Stimulated activated CD4-positive, alpha-beta T cell treated with anti-CD3 and anti-CD28 coated beads, Interleukin-1b, Interleukin-23, amount 100 ng/mL, for 1 hour (primary cell): ENCODE measurements at places on chromosomes 7 and 10.
A peak's percentile ranks its signal among the peaks of the same experiment; 100 is the strongest.

DNA sequence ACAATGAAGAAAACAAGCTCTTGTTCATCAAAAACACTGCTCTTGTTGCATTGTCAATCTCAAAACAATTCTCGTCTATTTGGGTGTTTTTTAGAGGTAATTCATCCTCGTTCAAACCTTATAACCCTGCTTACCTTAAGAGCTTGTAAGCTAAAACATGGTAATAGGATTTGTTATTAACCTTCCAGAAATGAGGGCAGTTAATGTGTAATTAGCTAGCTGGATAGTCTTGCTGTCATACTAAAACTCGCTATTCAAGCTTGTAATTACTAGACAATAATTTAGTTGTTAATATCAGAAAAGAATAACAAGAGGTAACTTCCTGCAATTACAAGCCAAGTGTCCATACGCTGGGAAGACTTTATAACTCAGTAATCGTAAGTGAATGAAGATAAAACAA lies 101.6 kb downstream of the UBE2H start:
- no peak for DNase-seq

- no peak for DNase-seq
Measured at GRCh38 chr7:86431761-86432160, 211.9 kb upstream of the GRM3 start.

DNA sequence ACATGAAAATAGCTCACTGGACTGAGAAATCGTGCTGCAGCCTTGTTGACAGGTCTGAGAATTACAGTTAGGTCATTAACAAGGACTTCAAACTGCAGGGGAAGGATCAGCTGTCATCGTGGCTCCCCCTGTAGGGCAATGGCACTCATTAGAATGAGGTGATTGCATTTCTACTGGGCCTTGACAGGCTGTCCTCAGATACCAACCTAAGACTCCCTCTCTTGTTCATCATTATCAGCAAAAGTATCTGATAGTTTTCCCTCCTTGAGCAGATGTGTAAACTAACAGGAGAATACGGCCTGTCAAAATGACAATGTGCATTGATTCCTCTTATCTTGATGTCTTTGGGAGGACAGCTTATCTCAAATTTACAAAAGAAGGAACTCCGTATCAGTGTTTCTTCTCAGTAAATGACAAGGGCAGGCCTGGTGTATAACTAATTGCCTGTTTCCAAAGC lies 648.5 kb upstream of the LRRN3 start:
- DNase-seq: no peak

DNA sequence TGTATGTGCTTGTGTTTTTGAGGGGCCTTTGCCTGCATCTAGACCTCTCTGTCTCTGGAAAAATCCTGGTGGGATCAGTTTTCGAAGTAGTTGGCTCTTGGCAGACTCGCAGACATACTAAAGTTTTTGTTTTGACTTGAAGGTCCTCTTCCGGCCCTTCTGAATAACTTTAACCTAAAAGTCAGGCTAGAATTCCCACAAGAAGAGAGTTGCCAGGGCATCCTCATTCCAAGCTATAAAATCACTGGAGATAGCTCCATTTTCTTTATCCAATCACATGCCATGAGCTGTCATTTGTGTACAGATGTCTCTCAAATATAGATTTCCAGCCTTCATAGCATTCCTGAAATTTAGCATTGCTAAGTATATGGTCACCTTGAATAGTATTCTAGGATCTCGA lies 967.8 kb downstream of the LRMDA start:
- DNase-seq: no peak

DNA sequence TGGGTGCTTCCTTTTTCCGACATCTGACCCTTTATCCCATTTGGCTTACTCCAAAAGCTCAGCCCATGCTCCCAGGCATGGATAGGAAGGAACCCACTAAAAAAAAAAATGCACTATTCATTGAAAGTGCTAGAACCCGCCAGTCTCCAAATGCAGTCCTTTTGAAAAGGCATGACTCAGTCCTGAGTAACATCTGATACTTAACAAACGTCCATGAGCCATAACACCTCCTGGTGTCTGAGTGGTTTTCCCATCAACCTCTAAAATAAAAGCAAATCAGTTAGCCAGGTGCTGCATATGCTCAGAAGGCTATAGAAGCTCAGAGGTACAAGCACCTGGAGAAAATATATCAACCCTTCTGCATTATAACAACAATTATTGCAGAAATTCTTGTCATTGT lies 45.0 kb upstream of the CACUL1 start:
- no peak for DNase-seq

DNA sequence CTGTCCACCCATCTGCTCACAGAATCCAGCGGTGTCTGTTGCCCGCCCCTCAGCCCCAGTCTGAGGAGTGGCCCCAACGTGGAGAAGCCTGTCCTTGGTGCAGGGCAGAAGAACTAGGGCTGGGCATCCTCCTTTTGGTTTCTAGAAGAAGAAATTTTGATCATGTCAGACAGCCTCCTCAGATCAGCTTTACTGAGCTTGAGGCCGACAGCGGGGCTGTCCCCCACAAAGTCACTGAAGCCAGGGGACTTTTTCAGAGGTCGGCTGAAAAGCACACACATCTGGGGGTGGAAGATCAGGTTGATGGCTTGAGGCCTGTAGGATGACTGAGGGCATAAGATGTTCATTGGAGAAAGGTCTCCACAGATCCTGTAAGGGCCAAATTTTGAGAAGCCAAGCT lies 767.9 kb downstream of the GRID1 start:
- no peak for DNase-seq

GRCh38 chr7:6621195-6622133 lies 6.1 kb downstream of the ZNF853 start:
- no peak for DNase-seq

DNA sequence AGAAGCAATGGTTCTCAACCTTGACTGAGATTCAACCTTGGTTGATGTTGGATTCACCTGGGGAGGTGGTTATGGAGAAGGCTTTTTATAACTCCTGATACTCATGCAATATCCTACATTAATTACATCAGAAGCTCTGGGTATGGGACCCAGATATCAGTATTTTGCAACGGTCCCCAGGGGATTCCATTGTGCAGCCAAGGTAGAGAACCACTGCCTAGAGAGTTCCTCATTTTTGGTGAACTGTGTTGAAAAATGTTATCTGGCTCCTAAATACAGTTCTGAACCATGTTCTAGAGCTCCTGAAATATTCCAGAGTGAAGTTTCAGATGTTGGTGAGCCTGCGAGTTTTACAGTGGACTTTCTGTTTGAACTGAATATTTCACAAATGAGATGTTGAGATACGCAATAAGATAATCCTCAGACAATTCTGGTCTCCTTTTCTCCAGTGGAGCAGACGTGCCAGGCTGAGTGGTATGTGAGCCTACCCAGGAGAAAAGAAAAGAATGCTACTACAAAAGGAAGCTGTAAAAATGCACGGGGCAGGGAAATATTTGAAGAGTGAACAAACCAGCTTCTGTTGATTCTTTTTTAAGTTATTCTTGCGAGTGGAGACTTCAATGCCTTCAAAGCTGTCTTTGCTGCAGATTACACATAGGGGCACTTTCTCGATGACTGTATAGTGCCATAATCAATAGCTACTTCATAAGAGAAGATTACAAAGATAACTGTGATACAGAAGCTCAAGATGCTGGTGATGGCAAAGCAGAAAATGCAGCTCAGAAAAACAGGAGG lies 13.6 kb upstream of the C10orf120 start:
- no peak for DNase-seq

DNA sequence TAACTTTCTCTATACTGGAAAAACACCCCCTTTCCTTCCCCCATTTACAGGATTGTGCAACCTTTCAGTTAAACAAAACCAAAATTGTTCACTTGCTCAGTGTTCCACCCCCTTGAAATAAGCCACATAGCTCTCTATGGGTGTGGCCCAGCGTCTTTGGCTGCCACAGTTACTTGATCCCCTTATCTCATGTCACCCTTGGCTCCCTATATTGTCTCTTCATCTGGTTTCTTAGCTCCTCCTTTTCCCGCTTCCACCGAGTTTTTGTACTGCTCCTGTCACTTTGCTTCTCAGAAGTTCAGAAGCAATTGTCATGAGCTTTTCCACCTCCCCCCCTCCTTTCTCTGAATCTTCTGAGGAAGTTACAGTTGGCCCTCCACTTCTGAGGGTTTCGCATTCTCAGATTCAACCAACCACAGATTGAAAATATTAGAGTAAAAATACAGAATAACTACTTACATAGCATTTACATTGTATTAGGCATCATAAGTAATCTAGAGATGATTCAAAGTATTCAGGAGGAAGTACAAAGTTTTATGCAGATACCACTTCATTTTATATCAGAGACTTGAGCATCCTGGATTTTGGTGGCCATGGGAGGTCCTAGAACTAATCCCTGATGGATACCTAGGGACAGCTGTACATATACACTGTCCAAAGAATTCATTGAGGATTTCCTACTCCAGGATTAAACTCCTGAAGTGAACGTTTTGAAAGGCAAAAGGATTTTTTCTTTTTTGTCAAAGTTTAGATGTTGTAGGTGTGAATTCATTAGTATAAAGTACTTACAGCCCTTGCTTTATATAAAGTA lies 60.4 kb downstream of the ADD3 start:
- no peak for DNase-seq

DNA sequence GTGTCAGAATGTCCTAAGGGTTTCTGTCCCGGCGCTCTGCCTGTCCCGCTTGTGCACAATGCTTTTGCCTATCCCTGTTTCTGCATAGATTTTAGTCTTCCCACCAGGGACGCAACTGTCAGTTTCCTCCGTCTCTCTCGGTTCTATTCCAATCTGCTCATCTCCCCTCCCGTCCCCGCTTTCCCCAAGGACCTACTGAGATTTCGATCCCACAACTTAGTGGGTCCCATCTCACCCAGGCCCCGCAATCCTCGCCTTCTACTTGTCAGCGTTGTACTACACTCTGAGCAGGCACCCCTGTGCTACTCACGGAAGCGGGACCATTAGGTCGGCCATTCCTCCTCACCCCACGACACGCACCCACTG lies 519 bp upstream of the ZNF655 start:
- no peak for DNase-seq

GRCh38 chr10:71216751-71217265 lies 4.4 kb downstream of the UNC5B start:
- no peak for DNase-seq

DNA sequence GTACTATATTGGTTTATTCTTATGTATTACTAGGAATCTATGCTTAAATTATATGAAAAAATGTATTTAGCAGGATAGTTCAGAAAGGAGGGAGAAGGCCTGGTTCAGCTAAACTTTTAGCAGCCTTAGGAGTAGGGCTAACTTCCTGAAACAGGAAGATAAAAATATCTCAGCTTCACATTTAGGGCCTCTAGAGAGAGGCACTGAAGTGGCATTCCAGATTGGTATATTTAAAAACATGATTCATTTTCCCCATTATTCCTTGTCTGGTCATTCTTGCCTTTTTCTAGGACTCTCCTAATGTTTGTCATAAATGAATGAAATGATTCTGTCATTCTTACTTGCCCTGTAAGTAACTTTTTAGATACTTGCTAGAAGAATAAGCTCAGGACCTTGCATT lies 63.0 kb upstream of the CYP26C1 start:
- DNase-seq: no peak

GRCh38 chr7:14858866-14859265 lies 43.7 kb downstream of the DGKB start:
- no peak for DNase-seq

- DNase-seq: no peak
Measured at GRCh38 chr7:100378114-100378755, 4.9 kb downstream of the PILRA start.

DNA sequence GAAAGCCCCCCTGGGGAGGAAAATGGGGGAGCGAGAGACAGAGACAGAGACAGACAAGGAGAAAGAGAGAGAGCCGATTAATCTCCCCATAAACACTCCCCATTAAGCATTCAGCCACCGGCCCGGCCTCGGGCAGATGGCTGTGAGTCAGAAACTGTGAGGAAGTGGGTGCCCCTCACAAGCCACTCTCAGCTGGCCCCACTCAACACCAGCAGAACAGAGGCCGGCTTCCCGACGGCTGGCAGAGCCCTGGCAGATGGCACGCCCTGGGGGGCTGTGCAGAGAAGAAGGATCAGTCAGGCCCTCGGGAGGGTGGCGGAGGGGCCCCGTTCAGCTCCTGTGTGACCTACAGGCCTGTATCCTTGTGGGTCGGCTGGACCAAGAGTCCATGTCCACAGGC lies 41.2 kb downstream of the CAMK2B start:
- DNase-seq: no peak

- no peak for DNase-seq
Measured at GRCh38 chr7:78413568-78413967, 615.0 kb downstream of the PHTF2 start.

DNA sequence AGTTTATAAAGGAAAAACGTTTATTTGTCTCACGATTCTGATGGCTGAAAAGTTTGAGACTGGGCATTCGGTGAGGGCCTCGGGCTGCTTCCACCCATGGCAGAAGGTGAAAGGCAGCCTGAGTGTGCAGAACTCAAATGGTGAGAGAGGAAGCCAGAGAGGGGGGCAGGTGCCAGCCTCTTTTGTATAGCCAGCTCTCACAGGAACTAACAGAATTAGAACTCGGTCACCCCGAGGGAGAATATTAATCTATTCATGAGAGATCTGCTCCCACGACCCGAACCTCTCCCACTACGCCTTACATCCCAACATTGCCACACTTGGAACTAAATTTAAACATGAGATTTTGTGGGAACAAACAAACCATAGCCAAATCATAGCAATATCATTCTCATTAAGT lies 112.6 kb downstream of the ZPBP start:
- DNase-seq: no peak

- DNase-seq: no peak
Measured at GRCh38 chr7:117791877-117792780, 81.1 kb downstream of the CTTNBP2 start.

DNA sequence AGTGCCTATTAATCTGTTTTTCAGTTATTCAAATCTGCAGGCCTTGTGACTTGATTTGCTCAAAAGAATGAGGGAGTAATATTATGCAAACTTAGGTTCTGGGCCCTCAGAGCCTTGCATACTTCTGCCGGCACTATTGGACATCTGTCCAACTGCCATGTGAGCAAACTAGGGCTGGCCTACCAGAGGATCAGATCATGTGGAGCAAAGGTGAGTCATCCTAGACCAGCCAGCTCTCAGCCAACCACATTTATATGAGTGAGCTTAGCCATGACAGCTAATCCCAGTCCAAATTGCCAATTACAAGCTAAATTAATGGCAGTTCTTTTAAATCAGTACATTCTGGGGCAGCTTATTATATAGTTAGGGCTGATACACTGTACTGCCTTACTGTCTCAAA lies 69.6 kb downstream of the SDHAF3 start:
- DNase-seq: no peak

DNA sequence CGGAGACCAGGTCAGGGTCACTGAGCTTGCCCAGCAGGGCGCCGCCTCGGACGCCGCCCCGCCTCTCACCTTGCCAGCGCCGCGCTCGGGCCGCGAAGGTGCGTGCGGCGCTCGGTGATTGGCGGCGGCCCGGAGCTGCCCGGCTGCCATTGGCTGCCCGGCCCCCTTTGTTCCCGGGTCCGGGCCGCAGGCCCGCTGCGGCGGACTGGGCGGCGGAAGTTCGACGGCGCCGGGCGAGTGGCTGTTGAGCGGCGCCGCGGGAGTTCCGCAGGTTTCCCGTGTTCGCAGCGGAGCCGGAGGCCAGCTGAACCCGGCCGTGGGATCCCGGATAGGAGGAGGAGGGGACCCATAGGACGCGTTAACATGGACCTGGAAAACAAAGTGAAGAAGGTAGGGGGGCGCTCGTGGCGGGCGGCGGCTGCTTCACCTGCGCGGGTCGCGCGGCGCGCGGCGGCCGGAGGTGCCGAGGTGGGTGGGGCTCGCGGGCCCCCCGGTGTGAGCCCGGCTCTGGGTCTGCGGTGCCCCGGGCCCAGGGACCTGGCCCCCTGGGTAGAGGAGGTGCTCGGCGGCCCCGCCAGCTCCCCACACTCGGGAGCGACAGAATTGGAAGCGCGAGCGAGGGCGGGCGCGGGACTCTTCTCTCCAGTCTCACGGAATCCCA lies at the start of gene TES:
Gene TES (plus strand): TSS at position 195 of the 661 bp plus-strand sequence. CDS start 169 bp downstream, at position 364.
- DNase-seq: peak; percentile 36

- no peak for DNase-seq
Measured at GRCh38 chr7:67764289-67764688, 767.7 kb downstream of the TYW1 start.
